CMK (cell line): ENCODE measurements at places on chromosomes 16 and 17.

DNA sequence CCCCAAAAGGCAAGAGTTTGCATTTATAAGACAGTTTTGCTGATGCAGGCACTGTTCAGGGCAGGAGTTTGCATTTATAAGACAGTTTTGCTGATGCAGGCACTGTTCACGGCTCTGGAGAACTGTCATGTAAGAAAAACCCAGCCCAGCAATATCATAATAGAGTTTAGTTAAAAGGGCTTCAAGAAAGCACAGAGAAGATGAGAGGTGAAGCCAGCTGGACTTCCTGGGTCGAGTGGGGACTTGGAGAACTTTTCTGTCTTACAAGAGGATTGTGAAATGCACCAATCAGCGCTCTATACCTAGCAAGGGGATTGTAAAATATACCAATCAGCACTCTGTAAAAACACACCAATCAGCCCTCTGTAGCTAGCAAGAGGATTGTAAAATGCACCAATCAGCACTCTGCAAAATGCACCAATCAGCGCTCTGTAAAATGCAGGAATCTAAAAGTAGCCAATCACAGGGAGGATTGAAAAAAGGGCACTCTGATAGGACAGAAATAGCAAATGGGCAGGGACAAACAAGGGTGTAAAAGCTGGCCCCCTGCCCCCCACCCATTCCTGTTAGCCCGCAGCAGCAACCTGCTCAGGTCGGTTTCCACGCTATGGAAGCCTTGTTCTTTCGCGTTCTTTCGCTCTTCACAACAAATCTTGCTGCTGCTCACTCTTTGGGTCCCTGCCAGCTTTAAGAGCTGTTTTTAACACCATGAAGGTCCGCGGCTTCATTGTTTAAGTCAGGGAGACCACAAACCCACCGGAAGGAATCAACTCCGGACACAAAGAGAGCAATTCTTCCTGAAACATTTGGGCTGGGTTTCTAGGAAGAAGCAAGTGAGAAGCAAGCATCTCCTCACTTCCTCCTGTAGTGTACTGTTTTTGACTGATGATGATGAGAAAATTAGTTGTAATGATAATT is 1.8 kb upstream of the CBX1 start:
- DNase-seq: peak; percentile 39

- no peak for DNase-seq
Observed at GRCh38 chr16:14310519-14310991, 239.4 kb downstream of the MRTFB start.

DNA sequence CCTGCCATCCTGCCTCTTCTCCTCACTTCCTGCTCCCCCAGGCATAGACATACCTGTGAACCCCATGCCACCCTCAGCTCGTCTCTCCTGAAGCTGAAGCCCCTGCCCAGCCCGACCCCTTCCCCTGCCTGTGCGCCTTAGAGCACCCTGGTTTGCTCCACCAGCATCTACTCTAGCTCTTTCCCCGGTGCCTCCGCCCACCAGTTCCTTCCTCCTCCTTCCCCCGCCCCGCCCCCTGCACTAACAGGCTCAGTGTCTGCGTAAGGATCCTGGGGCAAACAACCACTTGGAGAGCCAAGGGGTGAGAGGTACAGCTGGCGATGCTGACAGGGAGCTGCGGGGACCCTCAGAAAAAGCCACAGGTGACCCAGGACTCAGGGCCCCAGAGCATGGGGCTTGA is 1.9 kb downstream of the GPR142 start:
- DNase-seq: no peak

GRCh38 chr17:33704856-33705255 is 411.8 kb upstream of the ASIC2 start:
- no peak for DNase-seq

DNA sequence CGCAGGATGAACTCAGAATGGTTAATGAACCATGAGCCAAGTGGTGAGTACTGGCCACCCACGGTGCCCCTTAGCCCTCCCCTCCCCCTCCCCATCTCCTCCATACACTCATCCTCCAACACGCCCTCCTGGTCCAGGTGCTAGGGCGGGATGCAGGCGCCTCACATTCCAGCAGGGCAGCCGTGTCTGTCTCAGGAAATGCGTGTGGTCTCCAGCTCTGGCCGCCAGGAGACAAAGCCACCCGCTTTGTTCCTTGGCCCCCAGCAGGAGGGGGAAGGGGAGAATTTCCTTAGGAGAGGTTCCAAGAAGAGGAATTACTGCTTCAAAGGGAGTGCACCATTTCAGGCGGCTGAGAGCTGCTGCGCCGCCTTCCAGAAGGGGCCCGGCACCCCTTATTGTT is 29.7 kb upstream of the RMI2 start:
- no peak for DNase-seq

DNA sequence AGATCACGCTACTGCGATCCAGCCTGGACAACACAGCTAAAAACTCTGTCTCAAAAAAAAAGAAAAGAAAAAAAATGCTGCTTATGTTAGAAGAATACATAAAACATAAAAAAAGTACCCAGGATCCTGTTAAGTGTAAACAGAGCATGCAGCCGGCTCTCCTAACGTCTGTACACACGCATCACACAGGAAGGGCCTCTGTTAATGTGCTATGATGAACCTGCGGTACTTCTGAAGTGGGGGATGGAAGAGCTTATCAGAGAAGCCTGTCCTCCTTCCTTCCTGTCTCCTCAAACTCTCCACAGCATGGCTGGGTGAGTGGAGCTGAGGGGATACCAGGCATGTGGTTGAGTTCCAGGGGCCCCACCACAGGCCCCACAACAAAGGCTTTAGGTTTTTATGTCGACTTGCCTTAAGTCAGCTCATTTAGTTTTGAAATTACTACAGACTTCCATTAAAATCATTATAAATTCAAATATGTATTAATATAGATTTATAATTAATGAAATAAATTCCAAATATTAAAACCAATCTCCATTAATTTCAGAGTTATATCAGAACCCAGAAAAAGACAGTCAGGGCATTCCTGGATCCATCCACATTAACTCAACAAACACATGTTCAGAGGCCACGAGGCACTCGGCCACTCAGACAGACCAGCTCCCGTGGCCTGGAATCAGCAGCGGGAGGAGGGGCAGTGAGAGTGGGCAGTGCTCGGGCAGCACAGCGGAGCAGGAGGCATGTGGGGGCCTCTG is 11.7 kb downstream of the CCDC57 start:
- DNase-seq: peak; percentile 92

DNA sequence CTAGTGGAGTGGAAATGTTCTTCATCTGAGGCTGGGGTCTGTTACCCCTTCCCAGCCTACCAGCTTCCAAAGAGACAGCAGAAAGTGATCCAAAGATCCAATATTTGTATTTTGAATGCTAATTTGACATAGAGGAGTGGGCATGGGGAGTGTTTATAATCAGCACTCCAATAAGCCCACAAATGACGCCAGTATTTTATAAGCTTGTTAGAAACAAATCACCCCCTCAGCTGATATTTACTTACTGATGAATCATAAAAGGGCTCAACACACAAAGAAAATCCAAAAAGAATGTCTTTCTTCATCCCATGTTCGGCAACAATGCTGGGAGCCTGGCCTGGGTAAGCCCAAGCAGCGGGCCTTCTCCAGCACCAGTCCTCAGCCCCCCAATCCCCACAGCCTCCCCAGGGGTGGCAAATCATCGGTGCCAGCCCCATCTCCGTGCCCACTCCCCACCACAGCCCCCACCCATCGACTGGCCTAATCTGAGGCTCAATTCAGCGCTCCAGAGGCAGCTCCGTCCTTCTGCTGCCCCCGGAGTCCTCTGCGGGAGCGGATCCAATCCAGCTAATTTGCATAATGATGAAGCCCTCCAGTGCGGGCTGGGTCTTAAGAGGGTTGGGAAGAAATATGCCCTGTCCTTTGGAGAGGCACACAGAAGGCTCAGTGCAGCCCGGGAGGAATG is 169.5 kb downstream of the C16orf78 start:
- DNase-seq: no peak

GRCh38 chr17:47967607-47968252 is 3.2 kb upstream of the CDK5RAP3 start:
- DNase-seq: no peak

DNA sequence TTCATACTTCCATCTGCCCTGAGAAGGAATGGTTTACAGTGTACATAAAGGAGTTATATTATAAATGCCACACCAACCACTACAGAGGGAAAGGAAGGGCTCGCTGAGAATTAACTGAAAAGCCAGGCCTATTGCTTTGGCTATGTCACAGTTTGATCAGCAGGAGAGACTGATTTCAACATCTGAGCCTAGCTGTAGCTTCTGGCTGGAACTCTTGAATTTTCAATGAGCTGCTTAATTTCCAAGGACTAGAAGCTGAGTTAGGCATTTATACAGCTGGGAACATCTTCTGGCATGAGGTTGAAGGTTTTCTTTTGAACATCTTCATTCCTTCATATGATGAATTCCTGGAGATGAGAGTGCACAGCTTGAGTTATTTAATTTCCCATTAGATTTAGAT is 47.6 kb upstream of the GNAO1 start:
- no peak for DNase-seq

DNA sequence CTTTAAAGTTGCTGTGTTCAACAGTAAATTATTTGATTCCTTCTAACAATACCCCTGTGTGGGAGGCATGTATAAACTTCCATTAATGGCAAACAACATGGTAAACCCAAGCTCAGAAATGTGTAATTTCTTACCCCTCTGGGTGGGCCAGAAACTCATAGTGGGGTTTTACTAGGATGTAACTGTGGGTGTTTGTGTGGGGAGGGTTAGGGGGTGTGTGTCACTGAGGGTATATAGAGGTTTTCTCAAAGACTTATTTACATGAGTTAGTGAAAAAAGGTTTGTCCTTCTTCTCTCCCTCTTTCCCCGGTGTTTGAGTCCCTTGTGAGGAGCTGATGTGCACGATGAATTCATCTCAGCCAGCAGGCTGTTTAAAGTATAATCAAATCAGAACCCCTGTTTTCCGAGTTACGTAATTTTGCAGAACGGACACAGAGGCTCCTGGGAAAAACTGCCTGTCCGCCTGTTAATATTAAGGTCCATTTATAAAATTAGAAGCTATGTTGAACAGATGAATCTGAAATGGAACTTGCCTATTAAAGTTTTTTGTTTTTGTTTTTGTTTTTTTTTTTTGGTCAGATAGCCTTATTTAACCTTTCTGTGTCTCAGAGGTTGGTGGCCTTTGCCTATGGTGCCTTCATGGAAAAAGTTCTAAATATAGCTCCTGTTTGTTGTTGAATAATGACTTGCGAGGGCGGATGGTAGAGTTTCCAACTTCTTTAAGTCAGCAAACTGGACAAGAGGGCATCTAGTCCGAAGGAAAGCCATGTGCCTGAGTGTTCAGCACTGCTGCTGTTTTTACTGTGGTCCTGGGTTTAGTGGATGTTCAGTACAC is 73.3 kb downstream of the MSI2 start:
- no peak for DNase-seq

DNA sequence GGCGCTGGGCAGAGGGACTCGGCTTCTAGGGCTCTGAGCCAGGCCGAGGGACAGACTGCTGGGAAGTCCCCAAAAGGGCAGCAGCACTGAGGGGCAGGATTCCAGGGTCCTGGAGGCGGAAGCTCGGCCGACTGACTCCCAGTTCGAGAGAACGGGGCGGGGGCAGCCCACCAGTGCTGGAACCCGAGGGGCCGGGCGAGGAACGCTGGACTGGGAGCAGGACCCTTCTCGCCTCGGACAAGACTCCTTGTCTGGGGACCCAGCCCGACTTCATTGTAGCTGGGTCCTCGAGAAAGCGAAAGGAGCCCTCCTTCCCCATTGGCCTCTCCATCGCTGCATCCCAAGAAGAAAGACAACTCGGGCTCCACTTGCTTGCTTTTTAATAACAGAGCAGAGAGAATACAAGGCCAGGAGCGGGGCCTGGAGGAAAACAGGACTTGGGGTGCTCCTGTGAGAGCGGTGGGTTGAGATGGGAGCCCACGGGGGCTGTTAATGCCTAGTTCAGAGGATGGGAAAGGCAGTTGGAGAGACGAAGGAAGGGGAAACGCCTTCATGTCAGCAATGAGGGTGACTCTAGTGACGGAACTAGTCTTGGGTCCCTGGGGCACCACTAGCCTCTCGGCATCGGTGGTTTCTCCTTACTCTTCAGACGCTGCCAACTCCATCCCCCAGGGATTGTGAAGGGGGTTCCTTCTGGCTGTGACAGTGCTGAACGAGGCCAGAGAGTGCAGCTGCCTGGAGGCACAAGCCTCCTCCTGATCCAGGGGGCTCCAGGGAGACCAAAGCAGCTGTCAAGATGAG is 492 bp upstream of the CAMTA2 start:
- no peak for DNase-seq

DNA sequence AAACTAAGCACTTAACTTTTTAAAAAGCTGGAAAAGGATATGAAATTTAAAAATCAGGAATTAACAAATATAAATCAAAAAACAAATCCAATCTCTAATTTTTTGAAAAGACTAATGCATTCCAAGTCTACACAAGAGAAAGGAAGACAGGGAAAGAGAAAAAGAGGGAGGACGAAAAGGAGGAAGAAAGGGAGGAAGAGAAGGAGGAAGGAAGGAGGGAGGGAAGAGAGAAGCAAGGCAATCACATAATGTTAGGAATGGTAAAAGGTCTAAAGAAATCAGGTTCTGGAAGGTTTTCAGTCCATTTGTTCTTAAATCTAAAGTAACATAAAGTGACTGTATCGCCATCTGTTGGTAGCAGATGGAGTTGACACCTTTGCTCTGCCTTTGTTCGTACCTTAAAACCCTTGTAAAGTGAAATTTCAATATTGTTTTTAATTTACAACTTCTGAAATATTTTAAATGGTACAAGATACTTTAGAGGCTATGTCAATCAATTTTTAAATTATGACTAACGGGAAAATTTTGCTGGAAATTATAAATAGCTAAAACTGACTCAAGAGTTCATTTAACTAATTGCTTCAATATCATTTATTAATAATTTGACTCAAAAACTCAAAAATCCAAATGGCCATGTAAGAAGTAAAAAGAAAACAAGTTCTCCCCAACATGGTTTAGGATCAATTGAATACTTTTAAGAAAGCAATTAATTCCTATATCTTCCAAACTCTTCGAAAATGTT is 20.4 kb upstream of the CDYL2 start:
- DNase-seq: peak; percentile 8

- DNase-seq: no peak
Observed at GRCh38 chr16:82987767-82988166, 361.0 kb downstream of the CDH13 start.

DNA sequence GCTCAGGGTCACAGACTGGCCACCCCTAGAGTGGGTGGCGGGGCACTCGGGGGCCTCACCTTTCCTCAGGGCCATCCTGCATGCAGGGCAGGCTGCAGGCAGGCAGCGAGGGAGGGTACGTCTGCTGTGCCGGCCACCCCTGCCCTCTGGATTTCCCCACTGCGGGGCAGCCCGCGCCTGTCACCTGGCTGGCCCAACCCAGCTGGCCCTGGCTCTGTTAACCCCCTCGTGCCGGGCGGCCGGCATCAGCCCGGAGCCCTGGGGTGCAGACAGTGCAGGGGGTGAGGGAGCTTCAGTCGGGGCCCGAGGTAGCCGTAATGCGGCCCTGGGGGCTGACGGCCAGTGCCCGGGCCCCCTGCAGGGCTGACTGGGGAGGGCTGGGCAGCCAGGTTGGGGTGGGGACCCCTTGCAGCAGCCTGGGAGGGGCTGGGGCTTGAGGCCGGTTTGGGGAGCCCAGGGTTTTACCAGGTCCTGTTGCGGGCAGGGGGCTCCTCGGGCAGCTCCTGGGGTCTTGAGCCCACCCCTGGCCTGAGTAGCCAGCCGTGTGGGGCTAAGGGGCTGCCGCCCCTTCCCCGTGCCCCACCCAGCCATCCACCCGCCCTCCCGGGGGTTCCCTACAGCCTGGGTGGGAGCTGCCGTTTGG is at the start of gene IGFALS:
IGFALS (minus strand) TSS at position 128 of the 643 bp plus-strand sequence; CDS start at position 75, 53 bp downstream.
- no peak for DNase-seq
